Activated T-helper 1 cell treated with anti-CD3 and anti-CD28 coated beads, Interleukin-12 subunit alpha, Interleukin-12 subunit beta, Interleukin-2, Interleukin-4 antibody, amounts not matched to agents 30 ng/mL and 10 ng/mL and 1 ng/mL, durations not matched to agents 14 hours and 24 hours and 36 hours (primary cell): ENCODE measurements at places on chromosomes 16 and 17. TPM values are rescaled to one million over a fixed set of nuclear protein-coding genes. Genes with fewer than 3 reads are reported as not detected.

The ARHGAP44 gene
- total RNA-seq: 0.51 TPM in 1 of 2 replicates, not detected in the other

- DNase-seq: no peak
These were observed 220.1 kb downstream of the CCDC182 start for GRCh38 chr17:57524839-57525568.

DNA sequence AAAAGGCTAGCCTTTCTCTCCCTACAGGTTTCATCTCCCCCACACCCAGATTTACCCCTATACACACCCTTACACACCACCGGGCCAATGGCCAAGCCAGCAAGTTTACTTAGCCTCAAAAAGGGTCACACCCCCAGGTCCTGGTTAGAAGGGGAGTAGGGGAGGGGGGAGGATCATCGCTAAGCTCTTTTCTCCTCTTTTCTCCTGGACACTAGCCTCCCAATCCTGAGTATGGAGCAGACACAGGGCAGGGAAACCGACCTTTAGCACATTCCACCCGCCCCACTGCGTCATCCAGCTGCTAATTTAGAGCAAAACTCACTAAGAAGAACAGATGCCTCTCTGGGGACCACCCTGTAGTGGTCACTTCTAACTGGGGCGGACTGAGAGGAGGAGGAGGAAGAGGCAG is 4.4 kb downstream of the ACLY start:
- DNase-seq: no peak

- no peak for DNase-seq
These were observed 120.3 kb downstream of the MRM1 start for GRCh38 chr17:36721560-36722120.

GRCh38 chr16:1051446-1051845 is 21.1 kb upstream of the SSTR5 start:
- DNase-seq: no peak
